ENCODE measurements at places on chromosomes 11 and 22.

DNA sequence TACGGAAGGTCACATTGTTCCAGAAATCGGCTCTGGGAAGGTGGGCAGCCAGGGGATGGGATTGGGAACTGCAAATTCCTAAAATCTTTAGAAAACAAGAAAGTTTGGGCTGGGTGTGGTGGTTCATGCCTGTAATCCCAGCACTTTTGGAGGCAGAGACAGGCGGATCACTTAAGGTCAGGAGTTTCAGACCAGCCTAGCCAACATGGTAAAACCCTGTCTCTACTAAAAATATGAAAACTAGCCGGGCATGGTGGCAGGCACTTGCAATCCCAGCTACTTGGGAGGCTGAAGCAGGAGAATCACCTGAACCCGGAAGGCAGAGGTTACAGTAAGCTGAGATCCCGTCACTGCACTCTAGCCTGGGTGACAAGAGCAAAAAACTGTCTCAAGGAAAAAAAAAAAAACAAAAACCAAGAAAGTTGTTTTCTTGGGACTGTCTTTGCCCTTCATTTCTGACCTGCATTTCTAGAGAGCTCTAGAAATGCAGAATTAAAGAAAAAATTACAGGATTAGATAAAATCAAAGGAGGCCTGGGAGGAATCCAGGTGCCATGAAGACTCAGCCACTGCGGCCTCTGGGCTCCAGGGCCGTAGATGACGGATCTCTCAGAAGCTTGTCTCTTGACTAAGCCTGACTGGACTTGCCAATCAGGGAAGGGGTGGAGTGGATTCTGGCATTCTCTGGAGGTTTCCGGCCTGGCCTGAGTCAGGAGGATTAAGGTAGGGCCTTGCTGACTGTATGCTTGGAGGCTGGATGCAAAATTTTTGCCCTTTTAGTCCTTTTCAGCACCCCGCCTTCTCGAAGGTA lies 5.3 kb upstream of the MALAT1 start:
- peak; percentile 92 for DNase-seq

DNA sequence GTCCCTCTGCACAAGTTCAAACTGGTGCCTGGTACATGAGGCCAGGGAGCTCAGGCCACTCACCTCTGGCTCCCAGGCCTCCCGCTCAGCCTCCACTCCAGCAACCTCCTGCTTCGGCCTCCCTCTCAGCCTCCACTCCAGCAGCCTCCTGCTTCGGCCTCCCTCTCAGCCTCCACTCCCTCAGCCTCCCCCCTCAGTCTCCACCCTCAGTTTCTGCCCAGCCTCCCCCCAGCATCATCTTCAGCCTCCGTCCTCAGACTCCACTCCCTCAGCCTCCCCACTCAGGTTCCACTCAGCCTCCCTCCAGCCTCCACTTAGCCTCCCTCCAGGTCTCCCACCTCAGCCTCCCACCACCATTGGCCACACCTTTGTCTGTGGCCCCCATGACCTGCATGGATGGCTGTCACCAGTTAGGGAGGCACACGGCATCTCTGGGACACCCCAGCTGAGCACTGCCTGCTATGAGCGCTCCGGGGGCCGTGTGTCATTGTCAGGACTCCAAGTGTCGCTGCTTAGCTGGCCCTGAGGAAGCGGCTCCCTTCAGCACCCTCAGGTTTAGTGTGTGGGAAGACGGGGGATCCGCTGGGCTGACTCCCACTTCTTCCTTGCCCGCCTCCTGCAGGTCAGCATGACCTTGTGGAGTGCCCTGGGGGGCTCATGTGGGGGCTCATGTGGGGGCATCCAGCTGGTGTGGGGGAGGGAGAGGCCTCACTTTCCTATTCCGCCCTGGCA lies 39.0 kb downstream of the GRAMD4 start:
- DNase-seq: no peak

GRCh38 chr11:5922749-5923426 lies 19.2 kb upstream of the OR56A3 start:
- no peak for DNase-seq

GRCh38 chr11:460331-461199 lies 10.5 kb downstream of the PTDSS2 start:
- peak; percentile 74 for DNase-seq

- no peak for DNase-seq
These were observed 11.7 kb downstream of the CBLIF start for GRCh38 chr11:59833602-59834001.

GRCh38 chr22:49956418-49956770 lies 4.2 kb upstream of the PIM3 start:
- DNase-seq: no peak

Data from aorta (tissue), 5 donors.